ENCODE measurements at places on chromosomes 11 and 22. TPM values are rescaled to one million over a fixed set of nuclear protein-coding genes. Genes with fewer than 3 reads are reported as not detected.

OR6T1 gene
- not detected for total RNA-seq

PPM1F gene
- total RNA-seq: 22.6 TPM

ZNF280B gene
- 3.7 TPM for total RNA-seq

SLC1A2 gene
- total RNA-seq: 228 TPM

DNA sequence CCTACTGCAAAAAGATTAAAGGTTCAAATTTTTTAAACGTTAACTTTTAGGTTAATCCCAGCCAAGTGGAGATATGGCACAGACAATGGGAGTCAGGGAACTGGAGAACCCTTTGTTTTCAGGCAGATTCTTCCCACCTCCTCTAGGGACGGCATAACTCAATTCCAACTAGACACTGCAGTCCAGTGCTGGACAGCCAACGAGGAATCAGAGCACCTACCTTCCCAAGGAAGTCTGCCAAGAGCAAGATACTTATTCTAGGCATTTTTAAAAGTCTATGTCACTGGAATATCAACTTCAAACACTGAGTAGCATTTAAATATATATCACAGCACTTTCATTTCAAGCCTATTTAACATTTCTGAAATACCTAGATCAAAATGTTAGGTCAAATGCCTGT lies 7.3 kb downstream of the CADM1 start:
- DNase-seq: no peak

DNA sequence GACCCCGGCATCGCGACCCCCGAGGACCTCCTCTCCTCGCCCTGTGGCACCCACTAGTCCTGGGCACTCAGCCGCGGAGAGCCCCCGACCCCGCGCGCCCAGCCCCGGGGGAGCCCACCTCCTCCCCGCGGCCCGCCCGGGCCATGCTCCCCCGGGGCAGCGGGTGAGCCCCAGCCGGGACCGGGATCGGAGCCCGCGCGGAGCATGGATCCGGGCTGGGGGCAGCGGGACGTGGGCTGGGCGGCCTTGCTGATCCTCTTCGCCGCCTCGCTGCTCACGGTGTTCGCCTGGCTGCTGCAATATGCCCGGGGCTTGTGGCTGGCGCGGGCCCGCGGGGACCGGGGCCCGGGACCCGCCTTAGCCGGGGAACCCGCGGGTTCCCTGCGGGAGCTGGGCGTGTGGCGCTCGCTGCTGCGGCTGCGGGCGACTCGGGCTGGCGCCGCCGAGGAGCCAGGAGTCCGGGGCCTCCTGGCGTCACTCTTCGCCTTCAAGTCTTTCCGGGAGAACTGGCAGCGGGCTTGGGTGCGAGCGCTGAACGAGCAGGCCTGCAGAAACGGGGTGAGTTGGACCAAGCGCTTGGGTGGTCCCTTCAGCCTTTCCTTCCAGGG lies 498 bp downstream of the C2CD2L start:
- DNase-seq: no peak

GRCh38 chr11:102561636-102562035 lies 31.1 kb upstream of the MMP7 start:
- DNase-seq: no peak

- no peak for DNase-seq
These were observed 19.2 kb upstream of the OR56A3 start for GRCh38 chr11:5922749-5923426.

DNA sequence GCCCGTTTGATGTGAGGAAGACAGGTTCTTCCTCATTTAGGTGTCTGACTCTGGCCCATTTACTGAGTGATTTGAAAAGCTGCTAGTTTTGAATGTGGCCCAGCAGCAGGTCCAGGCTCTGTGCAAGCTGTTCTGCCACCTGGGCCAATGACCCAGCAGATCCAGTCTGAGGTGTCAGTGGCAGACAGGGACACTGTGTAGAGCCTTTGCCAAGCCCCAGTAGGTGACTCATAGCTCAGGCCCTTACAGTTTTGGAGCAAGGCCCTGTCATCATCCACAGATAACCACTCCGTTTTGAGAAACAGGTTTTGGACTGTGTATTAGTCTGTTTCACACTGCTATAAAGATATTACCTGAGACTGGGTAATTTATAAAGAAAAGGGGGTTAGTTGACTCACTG lies 23.9 kb downstream of the TSPAN32 start:
- DNase-seq: no peak

DNA sequence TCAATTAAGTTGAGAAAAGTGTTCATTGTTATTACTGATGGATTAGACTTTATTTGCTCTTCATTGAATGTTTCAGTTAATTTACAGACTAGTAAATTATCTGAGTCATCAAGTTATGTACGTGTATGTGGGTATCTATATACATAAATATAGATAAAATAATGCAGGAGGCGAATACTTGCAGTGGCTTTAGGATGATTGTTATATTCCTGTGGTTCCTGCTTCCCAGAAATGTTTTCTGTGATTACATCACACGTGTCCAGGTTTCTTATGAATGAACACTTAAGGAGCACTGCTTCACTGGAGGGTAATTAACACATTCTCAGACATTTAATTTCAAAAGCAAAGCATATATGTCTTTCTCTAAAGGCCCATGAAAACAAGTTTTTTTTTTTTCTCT lies 28.4 kb downstream of the YAP1 start:
- no peak for DNase-seq

DNA sequence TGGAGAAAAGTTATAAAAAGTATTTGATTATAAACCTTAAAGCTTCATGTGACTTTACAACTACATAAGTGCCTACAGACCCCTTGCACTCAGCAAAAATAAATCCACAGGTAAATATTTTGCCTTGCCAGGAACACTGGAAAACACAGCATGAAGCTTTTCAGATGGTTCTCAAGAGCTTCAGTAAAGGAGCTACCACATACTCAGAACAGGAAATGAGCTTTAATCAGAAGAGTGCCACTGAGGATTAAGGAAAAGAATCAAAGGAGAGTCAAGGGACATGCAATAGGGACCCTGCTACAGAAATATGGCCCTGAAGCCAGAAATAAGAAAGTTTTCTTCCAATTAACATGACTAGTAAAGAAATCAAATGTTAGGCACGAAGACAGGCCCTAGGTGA lies 1.2 kb downstream of the CASP1 start:
- no peak for DNase-seq

DNA sequence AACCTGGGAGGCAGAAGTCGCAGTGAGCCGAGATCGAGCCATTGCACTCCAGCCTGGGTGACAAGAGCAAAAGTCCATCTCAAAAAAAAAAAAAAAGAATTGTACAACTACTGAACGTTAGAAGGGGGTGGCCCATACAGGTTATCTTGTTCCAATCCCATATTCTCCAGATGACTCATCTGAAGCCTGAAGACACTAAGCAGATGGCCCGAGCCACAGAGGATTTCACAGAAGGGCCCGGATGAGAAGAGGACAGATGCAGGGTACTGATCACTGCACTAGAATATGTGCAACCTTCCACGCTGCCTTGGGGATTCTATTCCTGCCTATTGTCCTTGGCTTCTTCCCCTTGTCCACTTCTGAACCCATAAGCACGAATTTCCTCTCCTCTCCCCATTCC lies 70.9 kb upstream of the UBASH3B start:
- no peak for DNase-seq

DNA sequence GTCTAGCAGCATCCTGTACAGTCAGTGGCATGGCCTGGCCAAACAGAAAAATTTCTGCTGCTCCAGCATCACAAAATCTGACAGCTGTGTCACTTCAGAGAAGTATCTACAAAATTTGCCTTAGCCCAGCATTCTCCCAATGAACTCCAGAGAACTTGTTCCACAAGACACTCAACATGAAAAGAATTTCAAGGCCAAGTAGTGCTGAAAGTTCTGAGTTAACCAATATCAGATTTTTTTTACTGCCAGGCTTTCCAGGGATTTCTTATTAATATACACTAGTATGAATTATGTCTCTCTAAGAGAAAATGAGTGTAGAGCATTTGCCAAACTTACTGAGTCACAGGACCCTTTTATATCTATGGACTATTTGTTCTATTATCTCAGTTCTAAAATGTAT lies 68.8 kb downstream of the OR5AK2 start:
- no peak for DNase-seq

GRCh38 chr22:44647141-44647540 lies 54.9 kb upstream of the PRR5 start:
- no peak for DNase-seq

GRCh38 chr22:44752285-44753188 lies at the start of gene ARHGAP8:
Gene ARHGAP8 (plus strand): TSS chr22:44752575. CDS start chr22:44786528, 33,953 bp downstream.
- DNase-seq: no peak

DNA sequence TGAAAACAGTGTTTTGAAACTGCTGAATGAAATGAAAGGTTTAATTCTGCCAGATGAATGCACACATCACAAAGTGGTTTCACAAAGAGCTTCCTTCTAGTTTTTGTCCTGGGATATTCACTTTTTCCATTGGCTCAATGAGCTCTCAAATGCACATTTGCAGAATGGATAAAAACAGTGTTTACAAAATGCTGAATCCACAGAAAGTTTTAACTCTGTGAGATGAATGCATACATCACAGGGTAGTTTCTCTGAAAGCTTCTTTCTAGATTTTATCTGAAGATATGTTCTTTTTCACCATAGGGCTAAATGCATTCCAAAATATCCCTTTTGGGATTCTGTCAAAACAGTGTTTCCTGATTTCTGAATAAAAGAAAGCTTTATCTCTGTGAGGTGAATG lies 237.6 kb downstream of the OR4A5 start:
- no peak for DNase-seq

DNA sequence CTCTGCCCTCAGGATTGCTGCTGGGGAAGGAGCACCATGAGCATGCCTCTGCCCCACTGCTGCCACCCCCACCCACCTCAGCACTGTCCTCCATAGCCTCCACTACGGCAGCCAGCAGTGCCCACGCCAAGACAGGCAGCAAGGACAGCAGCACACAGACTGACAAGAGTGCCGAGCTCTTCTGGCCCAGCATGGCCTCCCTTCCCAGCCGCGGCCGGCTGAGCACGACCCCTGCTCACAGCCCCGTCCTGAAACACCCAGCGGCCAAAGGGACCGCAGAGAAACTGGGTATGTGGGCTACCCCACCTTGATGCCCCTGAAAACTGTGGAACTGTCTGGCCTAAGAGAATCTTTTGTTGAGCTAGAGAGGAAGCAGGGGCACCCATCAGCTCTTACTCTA lies 101.0 kb downstream of the AMOTL1 start:
- no peak for DNase-seq

DNA sequence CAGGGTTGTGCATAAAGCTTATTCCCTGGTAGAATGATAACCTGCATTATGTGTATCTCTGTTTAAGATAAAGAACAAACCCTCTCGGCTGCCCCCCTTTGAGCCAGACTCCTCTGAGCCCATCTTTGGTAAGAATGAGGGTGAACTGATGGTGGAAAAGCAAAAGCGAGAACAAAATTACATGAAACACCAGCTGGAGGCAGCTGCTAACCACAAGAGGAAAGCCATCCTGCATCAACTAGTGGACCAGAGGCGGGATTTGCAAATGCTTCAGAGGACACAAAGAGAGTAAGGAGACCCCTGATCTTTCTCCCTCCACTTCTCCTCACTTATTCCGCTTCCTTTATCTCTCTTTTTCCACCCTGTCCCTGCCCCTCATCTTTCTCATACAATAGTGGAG lies 40.3 kb downstream of the CCDC81 start:
- DNase-seq: no peak

DNA sequence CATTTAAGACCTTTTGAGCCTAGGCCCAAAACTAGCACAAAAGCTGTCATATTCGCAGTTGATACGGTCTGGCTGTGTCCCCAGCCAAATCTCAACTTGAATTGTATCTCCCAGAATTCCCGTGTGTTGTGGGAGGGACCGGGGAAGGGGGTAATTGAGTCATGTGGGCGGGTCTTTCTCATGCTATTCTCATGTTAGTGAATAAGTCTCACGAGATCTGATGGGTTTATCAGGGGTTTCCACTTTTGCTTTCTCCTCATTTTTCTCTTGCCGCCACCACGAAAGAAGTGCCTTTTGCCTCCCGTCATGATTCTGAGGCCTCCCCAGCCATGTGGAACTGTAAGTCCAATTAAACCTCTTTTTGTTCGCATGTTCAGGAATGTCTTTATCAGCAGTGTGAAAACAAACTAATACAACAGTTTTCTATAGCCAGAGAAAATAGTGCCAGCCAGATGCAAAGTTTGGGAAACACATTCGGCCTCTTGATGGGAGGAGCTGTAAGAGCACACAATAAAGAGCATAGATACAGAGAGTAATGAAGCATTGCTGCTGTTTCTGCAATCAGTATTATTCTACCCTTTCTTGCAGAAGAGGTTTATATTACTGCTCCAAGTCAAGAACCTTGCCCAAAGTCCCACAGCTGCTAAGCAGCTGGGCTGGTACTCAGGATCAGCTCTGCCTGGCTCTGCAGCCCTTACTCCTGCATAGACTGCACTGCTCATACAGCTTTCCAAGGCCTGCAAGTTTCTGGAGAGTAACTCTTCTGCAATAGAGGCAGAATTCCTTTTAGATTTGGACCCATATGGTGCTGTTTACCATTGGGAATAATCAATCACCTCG lies 2.0 kb upstream of the ZNF195 start:
- DNase-seq: no peak

- DNase-seq: no peak
These were observed 8.8 kb downstream of the CXCR5 start for GRCh38 chr11:118892514-118892913.

DNA sequence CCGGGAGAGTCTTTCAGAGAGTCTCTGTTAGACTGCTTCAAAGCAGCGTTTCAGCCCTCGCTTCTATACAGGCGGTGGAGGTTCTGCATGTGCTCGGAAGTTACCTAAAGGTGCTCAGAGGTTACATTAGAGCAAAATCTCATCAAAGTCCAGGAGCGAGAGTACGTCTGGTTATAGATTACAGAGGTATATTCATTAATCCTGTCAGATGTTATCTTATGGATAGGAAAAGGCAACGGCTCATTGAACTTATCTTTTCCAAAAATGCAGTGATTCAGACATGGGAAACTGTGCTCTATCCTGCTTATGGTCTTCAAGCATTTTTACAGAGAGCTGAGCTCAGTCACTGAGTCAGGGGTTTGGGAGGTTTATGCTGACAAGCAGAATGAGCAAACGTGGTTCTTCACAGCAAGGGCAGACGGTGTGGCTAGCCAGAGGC lies 9.1 kb upstream of the ZBED5 start:
- no peak for DNase-seq

DNA sequence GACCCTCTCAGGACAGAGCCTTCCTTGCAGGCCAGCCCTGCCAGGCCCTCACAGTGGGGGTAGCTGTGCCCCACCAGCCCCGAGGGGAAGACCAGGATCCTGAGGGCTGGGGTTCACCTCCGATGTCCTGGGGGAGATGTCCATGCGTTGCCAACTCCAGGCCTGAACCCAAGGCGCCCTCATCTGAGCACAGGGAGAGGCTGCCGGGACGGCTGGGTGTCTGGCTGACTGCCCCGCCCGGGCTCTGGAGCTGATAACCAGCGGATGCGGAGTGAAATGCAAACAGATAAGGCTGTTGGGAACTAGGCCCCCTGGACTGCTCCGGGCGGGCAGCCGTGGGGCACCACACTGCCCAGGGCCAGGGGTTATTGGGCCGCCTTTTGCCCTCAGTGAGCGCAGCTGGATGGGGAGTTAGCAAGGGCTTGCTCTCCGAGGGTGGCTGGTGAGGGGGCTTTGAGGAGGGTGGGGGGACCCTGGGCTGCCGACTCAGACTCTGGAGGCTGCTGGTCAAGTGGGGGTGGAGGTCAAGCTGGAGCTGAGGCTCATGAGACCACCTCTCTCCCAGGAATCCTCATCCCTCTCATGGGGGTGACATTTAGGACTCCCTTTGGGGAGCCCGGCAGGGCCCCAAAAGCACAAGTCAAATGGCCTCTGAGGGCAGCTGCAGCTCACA lies 5.6 kb upstream of the MUC6 start:
- no peak for DNase-seq

GRCh38 chr11:69448471-69449284 lies 32.8 kb upstream of the LINC01488 start:
- DNase-seq: no peak
